ENCODE measurements at places on chromosomes 13 and 19.

GRCh38 chr19:29528946-29529645, 3.3 kb downstream of the VSTM2B start:
- no peak for DNase-seq

- no peak for DNase-seq
Measured at GRCh38 chr13:77827332-77827731, 91.3 kb downstream of the EDNRB start.

DNA sequence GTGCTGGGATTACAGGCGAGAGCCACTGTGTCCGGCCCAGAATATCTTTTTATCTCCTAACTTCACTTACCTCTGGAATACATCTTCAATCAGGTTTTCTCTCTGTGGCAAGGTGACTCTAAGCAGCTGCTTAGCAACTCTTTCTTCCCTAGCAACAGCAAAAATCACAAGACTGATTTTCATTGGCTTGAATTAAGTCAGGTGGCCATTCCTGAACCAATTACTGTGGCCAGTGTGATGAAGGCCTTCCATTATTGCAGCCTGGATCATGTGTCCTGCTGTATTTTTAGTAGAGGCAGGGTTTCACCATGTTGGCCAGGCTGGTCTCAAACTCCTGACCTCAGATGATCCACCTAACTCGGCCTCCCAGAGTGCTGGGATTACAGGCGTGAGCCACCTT, 9.0 kb upstream of the LTBP4 start:
- DNase-seq = peak; percentile 34

DNA sequence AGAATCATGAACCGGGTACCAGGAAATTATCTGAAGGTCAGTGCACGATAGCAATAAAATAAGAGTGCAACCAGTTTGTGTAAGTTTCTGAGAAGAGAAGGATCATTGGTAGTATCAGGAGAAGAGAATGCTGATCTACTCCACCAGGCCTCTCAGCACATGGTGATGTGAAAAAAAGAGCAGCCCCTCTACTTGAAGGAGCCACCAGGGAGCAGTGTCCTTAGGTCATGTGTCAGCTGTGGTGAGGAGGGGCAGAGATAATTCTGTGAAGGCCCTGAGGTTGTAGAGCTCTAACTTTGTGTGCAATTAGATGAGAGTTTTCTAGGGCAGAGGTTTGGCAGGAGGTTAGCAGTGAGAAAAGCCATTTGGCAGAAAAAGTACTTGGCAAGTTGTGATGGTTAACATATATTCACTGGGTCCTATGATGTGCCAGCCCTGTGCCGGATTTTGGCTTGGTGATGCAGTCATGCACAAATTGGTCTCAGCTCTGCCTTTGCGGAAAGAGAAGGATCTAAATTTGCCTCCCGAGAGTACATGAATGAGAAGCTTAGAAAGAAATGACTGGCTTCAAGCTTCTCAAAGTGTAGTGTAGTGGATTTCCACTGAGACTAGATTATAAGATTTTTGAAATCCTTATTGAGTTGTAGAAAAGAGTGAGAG, 19.2 kb upstream of the ZC3H13 start:
- no peak for DNase-seq

- DNase-seq = no peak
Measured at GRCh38 chr13:80259159-80259558, 81.8 kb downstream of the SPRY2 start.

DNA sequence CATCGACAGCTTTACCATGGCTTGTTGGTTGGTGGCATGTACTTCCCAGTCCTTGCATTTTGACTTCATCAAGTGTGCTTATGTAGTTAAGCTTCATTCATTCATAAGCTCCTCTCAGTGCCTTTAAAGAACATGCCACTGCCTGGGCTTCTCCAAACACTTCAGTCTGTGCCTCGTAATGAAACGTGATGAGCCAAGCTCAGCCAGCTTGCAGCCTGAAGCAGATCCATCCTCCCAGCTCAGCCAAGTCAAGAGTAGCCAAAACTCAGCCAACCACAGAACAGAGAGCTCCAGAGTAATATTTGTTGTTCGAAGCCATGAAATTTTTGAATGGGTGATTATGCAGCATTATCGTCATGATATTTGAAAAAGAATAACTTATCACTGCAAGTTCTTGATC, 989.7 kb downstream of the EFNB2 start:
- no peak for DNase-seq

- DNase-seq = no peak
Measured at GRCh38 chr13:41386211-41386610, 71.1 kb upstream of the RGCC start.

DNA sequence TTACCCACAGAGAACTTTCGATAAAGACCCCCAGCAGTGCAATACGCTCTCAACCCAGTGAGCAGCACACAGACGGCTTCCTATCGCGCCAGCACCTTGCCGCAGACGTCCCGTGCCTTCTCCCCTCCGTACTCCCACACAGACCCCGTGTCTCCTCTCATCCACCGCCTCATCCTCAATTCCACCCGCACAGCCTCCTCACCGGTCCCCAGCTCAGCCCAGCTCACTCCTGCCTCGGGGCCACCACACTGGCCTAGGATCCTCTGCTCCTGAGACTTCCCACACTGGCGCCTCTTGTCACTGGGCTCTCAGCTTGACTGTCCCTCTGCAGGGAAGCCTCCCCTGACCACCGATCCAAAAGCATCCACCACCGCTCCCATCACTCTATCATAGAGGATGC, 9.0 kb downstream of the MLLT1 start:
- no peak for DNase-seq

GRCh38 chr19:28497887-28498286, 715.1 kb downstream of the UQCRFS1 start:
- DNase-seq = no peak

DNA sequence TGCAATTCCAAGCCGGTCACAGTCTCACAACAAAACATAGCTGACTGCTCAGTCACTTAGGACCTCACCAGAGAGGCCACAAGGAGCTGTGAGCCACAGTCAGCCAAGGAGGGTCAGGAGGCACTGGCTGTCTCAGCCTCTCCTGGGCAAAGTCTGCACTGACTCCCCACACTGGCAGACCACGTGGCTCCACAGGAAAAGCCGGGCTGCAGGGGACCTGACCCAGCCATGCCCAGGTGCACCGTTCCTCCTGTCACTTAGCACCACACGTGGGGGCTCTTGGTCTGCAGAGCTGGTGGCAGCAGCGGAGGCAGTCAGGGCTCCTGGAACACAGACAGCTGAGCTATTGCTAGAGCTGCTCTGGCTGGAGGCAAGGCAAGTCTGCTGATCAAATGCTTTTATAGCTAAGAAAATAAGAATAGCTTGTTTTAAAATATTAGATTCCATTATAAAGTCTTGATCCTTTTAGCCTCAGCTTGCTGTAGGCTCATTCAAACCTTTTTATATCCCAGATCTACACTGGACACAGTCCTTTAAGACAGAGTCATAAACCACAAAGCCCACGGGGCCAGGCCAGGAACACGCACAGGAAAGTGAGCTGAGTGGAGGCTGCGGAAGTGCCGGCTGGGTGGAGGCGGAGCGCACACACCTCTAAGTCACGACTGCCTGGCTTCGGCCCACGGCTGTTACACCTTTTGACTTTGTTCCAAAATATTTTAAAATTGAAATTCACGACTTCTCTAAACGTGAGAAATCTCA, 744.1 kb downstream of the UQCRFS1 start:
- DNase-seq = peak; percentile 0

DNA sequence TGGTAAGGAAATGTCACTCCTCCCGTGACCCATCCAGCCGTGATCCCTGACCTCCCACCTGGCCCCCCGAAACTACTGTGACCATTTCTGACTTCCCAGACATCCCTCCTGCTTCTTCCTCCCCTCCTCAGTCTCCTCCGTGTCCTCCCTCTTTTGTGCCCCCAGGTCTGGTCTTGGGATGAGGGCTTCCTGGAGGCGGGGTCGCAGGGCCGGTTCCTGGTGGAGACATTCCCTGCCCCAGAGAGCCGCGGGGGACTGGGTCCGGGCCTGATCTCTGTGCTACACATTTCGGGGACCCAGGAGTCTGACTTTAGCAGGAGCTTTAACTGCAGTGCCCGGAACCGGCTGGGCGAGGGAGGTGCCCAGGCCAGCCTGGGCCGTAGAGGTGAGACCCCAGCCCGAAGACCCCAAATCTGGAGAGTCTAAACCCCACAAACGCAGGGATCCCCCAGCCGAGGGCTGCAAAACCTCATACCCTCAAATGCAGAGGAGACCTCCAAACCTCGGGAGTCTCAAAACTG, 5.0 kb downstream of the KIRREL2 start:
- DNase-seq = no peak

Data from CD4-positive, alpha-beta T cell treated with Interleukin-4 for 4 hours (primary cell).